Ureter (tissue), 1 donor: ENCODE measurements at places on chromosomes 13 and 19. TPM values are rescaled to one million over a fixed set of nuclear protein-coding genes. Genes with fewer than 3 reads are reported as not detected.

- no peak for DNase-seq
Measured at GRCh38 chr13:78258304-78258703, 339.7 kb upstream of the EDNRB start.

- no peak for DNase-seq
Measured at GRCh38 chr13:73880365-73880764, 253.8 kb downstream of the KLF12 start.

DNA sequence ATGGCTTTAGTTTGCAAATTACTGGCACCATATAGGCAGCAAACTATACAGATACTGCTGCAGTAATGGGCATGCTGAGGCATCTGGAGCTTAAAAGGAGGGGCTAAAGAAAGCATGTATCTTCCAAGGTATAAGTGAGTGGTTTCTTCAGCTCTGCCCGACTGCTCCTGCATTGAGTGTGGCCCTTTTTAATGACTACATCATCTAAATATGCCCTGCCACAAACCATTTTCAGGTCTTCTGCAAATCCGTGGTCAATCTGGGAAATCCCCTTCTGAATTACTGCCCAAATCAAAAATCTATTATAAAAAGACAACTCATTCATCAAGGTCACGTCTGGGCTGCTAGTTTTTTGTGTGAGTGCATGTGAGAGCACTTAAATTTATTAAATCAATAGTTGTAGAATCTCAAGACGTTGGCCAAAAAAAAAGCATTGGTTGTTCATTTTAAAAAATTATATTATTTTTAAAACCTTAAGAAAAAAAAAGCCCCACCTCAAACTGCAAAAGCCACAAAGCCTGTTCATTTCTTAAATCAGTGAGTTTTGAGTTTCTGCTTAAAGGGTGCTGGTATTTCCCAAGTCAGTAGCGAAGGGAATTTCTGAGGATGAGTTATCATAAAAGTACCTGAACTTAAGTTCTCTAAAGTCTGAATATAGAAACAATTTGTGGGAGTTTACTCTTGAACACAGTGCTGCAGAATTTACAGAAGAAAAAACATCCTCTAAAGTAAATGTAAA is 16.3 kb downstream of the LCP1 start:
- DNase-seq: no peak

GSX1 gene
- total RNA-seq: not detected

PSG11 gene
- total RNA-seq: not detected
